Esophagus muscularis mucosa (tissue), 4 donors: ENCODE measurements at places on chromosomes 3 and 15. TPM values are rescaled to one million over a fixed set of nuclear protein-coding genes. Genes with fewer than 3 reads are reported as not detected.

DNA sequence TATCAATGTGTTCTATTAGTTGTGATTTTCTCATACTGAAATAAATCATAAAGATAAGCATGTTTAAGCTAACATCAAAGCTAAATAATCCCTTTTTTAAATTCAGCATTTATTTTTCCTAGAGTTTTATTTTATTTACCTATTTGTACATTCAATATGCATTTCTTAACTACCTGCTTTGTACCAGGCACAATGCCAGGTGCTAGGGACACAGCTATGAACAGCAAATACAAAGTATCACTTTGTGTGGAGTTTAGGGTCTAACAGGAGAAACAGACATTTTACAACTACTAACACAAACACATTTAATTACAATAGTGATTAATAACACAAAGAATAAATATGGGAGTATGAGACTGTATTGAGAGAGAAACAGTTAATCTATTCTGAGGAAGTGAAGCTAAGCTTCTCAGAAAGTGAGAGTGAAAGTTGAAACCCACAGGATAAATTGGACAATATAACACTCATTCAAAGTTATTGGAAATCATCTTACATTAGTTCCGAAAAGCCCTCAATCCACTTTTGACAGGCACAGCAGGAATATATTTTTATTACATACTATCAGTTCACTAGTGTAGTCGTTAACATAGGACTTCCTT is 159.6 kb downstream of the GBE1 start:
- no peak overlapping the region for H3K4me3 ChIP-seq
- H3K27me3 ChIP-seq: no peaks in the 10 kb centered on the region
- H3K4me1 ChIP-seq: no peaks in the 10 kb centered on the region
- DNase-seq: no peak

Gene UBA3
- total RNA-seq: 50.3 TPM

Gene NRROS
- 6.2 TPM for total RNA-seq

Gene VILL
- total RNA-seq: 4.1 TPM

DNA sequence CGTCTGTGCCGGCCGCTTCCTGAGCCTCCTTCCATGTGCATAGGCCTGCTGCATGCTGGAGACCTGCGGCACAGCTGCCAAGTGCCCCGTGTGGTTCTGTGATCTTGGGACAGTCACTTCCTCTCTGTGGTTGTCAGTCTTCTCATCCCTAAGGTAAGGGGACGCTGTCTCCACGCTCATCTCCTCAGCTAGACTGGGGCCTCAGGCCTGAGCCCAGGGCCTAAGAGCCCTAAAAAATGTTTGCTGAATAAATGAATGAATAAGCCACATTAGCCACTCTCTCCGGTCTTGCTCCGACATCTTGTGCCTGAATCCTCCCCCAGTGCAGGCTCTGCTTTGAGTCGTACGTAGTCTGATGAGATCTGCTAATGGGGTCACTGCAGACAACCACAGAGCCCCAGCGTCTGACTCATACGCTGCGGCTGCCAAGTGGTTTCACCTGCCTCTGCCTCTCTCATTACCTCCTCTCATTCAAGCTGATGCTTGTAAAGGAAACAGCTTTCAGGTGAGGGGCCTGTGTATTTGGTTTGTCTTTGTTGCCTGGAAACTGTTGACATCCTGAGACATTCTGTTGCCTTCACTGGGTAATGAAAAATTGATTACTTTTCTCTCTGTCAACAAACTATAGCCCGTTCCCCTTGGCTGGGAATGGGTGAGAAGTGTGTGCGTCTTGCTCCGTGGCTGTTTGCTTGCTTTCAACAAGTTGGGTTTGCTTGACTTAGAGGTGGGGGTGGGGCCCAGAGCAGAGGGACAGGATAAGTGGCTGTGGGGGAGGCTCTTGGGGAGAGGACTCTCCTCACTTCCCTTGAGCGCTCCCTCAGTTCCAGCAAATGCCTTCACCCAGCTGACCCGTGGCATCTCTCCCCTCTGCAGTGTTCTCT is 15.9 kb downstream of the RPLP1 start:
- H3K4me1 ChIP-seq: peaks cover 4% of the 10 kb centered on the region
- H3K27me3 ChIP-seq: no peaks in the 10 kb centered on the region
- no peak overlapping the region for H3K4me3 ChIP-seq
- no peaks in the 10 kb centered on the region for H3K36me3 ChIP-seq
- H3K27ac ChIP-seq: no peak overlapping the region
- DNase-seq: no peak

Gene MRPL3
- total RNA-seq: 50.7 TPM

Gene KLHDC8B
- total RNA-seq: 78.6 TPM

DNA sequence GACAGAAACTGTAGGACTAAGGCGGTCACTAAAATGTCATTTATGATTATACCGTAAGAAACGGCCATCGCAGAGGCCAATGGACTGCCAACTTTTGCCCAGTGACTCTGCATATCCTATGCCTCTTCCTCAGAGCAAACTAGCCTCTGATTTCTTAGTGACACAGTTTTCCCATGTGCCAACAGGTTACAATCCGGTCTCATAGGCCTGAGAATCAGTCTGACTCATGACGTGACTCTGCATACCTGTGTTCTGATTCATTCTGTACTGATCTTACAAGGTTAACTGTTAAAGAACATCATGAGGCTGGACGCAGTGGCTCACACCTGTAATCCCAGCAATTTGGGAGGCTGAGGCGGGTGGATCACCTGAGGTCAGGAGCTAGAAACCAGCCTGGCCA is 17.8 kb downstream of the RUBCN start:
- H3K27ac ChIP-seq: no peak overlapping the region
- DNase-seq: no peak
- peaks cover 17% of the 10 kb centered on the region for H3K36me3 ChIP-seq
- no peak overlapping the region for H3K4me3 ChIP-seq
- H3K4me1 ChIP-seq: no peaks in the 10 kb centered on the region

DNA sequence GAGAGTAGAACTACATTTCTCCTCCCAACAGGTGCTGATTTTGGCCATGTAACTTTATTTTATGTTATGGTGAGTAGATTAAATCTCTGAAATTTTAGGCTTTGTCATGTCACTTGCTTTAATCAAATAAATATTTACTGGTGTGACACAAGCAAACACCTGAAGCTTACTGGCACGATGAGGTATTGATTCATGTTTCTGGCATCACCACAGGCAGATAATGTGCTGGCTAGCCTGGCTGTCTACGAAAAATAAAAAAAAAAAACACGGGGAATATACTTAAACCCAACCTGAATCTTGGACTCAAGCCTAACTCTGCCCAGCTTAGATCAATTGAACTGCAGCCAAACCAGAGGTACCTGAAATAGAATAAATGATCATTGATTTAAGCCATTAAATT is 65.6 kb upstream of the CADM2 start:
- H3K36me3 ChIP-seq: no peaks in the 10 kb centered on the region
- H3K4me3 ChIP-seq: no peak overlapping the region
- H3K27ac ChIP-seq: no peak overlapping the region
- H3K27me3 ChIP-seq: no peaks in the 10 kb centered on the region
- no peaks in the 10 kb centered on the region for H3K4me1 ChIP-seq
